Iris pigment epithelial cell (primary cell): ENCODE measurements at places on chromosomes 6 and 20.

DNA sequence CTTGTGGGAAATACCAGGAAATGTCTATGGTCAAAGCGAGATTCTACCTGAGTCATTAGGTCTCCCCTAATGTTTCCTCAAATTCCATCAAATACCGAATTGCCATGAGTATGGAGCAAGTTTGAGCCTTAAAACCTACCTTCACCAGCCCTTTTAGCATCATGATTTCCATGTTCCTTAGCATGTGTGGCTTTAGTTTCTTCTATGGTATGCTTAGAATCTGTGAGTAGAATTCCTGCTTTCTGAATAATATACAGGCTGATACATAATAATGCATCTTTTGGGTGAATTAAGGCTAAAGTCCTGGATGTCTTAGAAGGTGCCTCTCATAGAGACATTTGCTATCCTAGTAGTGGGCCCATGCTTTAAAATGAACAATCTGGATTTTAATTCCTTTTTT lies 32.0 kb downstream of the TSPYL4 start:
- peak; percentile 27 for DNase-seq

DNA sequence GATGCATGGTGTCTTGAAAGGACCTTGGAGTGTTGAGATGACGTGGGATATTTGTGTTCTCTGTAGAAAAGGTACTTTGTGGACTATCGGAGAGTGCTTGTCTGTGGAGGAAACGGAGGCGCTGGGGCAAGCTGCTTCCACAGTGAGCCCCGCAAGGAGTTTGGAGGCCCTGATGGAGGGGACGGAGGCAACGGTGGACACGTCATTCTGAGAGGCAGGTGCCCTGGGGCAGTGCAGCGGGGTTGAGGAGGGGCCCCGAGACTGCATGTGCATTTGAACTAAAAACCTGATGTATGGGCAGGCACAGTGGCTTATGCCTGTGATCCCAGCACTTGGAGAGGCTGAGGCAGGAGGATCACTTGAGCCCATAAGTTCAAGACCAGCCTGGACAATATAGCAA lies 12.9 kb downstream of the MTG2 start:
- DNase-seq, result no peak

DNA sequence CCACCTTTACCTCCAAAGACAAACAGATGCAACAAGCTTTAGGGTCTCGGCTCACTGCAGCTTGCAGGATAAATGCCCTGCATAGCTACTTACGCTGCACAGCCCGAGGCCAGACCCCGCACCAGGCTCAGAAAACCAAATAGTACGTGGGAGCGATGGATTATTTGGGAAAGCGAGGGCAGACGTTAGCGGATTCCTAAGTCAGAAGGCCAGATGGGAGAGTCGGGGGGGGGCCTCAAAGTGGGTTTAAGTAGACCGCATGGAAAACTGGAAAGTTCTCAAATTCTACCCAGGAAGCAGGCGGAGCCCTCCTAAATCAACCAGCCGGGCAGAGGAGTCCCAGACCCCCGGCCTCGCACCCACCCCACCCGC lies 382 bp downstream of the SFT2D1 start:
- DNase-seq, result no peak

GRCh38 chr20:29079769-29080690 lies 2177.4 kb upstream of the DEFB115 start:
- no peak for DNase-seq

GRCh38 chr20:13744352-13744751 lies 40.4 kb downstream of the ESF1 start:
- DNase-seq, result peak; percentile 6

DNA sequence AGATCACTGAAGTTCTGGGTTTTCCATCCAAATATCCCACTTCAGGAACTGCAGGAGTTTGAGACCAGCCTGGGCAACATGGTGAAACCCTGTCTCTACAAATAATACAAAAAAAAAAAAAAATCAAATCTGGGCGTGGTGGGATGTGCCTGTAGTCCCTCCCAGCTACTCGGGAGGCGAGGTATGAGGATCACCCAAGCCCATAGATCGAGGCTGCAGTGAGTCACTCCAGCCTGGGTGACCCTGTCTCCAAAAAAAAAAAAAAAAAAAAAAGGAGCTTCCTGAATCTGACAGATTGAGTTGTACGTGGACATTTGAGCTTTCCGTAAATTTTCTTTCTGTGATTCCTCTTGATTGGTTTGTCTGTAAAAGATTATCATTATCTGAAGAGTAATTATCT lies 55.6 kb downstream of the TULP4 start:
- no peak for DNase-seq

GRCh38 chr6:116389357-116389756 lies 18.6 kb downstream of the DSE start:
- no peak for DNase-seq
